ENCODE measurements at places on chromosomes 4 and X. TPM values are rescaled to one million over a fixed set of nuclear protein-coding genes. Genes with fewer than 3 reads are reported as not detected.

Gene AMBN
- total RNA-seq, result not detected

Gene MAGEE2
- not detected for total RNA-seq

Gene P2RY10
- 80.5 TPM for total RNA-seq

Gene SPRY1
- total RNA-seq, result 4.1 TPM

Gene CRMP1
- not detected for total RNA-seq

Gene SPP1
- not detected for total RNA-seq

Gene FHDC1
- total RNA-seq, result 0.12 TPM

Gene ZCCHC18
- total RNA-seq, result 2.2 TPM

Gene TCEAL8
- total RNA-seq, result 14.6 TPM

Gene RPL10
- total RNA-seq, result 5,534 TPM

Gene DKK2
- total RNA-seq, result not detected

Gene STK26
- 20.7 TPM for total RNA-seq

- H3K36me3 ChIP-seq, result peaks cover 1% of the 10 kb centered on the region
- no peak for DNase-seq
- no peaks in the 10 kb centered on the region for H3K27me3 ChIP-seq
- H3K27ac ChIP-seq, result no peak overlapping the region
- no peaks in the 10 kb centered on the region for H3K4me1 ChIP-seq
- H3K4me3 ChIP-seq, result no peak overlapping the region
Observed at GRCh38 chr4:122903766-122904288, 18.6 kb downstream of the NUDT6 start.

- peaks cover 9% of the 10 kb centered on the region for H3K4me1 ChIP-seq
- H3K27me3 ChIP-seq, result peaks cover 3% of the 10 kb centered on the region
- no peaks in the 10 kb centered on the region for H3K36me3 ChIP-seq
- no peak overlapping the region for H3K4me3 ChIP-seq
- DNase-seq, result no peak
Observed at GRCh38 chr4:139798456-139798855, 132.8 kb downstream of the MGST2 start.

GRCh38 chr4:122830426-122831095, 3.9 kb downstream of the FGF2 start:
- H3K36me3 ChIP-seq, result no peaks in the 10 kb centered on the region
- peaks cover 59% of the 10 kb centered on the region for H3K27me3 ChIP-seq
- H3K27ac ChIP-seq, result no peak overlapping the region
- no peak for DNase-seq

DNA sequence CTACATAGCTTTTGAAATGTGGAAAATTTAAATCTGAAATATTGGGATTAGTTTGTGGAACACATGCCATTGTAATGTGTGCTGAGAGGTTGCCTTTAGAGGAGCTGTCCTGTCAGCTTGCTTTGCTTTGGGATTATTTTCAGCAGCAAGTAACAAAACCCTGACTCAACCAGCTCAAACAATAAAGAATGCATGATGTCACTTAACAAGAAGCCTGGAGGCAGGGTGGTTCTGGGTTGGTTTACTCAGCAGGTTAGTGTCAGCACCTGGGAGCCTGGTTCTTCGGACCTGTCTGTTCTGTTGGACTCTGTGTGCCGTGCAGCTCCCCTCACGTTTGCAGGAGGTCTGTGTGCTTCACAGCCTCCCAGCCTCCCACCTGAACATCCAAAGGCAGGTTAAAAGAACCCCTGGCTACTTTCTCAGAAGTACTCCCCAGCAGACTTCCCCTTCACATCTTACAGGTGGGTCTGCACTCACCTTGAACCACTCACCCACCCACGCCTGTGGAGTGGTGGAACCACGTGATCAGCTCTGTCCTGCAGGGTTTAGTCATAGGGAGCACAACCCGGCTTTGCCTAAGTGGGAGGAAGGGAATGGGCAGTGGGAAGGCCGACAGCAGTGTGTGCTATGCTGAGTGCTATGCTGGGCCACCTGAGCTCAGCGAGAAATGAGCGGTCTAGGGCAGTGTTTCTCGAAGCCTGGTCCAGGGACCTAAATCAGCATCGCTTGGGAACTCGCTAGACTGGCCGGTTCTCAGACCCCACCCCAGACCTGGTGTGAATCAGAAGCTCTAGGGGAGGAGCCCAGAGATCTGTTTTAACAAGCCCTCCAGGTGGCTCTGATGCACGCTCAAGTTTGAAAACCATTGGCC, 20.4 kb downstream of the TMEM131L start:
- DNase-seq, result no peak
- H3K4me3 ChIP-seq, result peak overlapping the region; percentile 78
- peaks cover 52% of the 10 kb centered on the region for H3K36me3 ChIP-seq
- peak overlapping the region; percentile 92 for H3K27ac ChIP-seq
- H3K27me3 ChIP-seq, result no peaks in the 10 kb centered on the region
- peaks cover 87% of the 10 kb centered on the region for H3K4me1 ChIP-seq

- DNase-seq, result no peak
- H3K27me3 ChIP-seq, result no peaks in the 10 kb centered on the region
- no peaks in the 10 kb centered on the region for H3K36me3 ChIP-seq
- H3K27ac ChIP-seq, result no peak overlapping the region
- no peak overlapping the region for H3K4me3 ChIP-seq
- H3K4me1 ChIP-seq, result no peaks in the 10 kb centered on the region
Observed at GRCh38 chrX:115410731-115411428, 121.4 kb downstream of the LUZP4 start.

GRCh38 chr4:181998398-181999295, 244.6 kb upstream of the TENM3 start:
- H3K27me3 ChIP-seq, result no peaks in the 10 kb centered on the region
- no peak for DNase-seq
- H3K4me1 ChIP-seq, result no peaks in the 10 kb centered on the region
- no peaks in the 10 kb centered on the region for H3K36me3 ChIP-seq
- H3K27ac ChIP-seq, result no peak overlapping the region

GRCh38 chr4:11028334-11028733, 343.8 kb upstream of the CLNK start:
- H3K4me1 ChIP-seq, result peaks cover 6% of the 10 kb centered on the region
- no peak overlapping the region for H3K4me3 ChIP-seq
- H3K27ac ChIP-seq, result no peak overlapping the region
- H3K27me3 ChIP-seq, result no peaks in the 10 kb centered on the region
- H3K36me3 ChIP-seq, result peaks cover 4% of the 10 kb centered on the region

GRCh38 chr4:10115797-10116568, 616 bp downstream of the WDR1 start:
- H3K4me3 ChIP-seq, result peak overlapping the region; percentile 91
- H3K27me3 ChIP-seq, result no peaks in the 10 kb centered on the region
- peak overlapping the region; percentile 89 for H3K27ac ChIP-seq
- peaks cover 52% of the 10 kb centered on the region for H3K36me3 ChIP-seq
- peak; percentile 63 for DNase-seq

GRCh38 chr4:145808021-145808650, 128.2 kb downstream of the C4orf51 start:
- peaks cover 52% of the 10 kb centered on the region for H3K36me3 ChIP-seq
- H3K4me1 ChIP-seq, result peaks cover 11% of the 10 kb centered on the region
- peak overlapping the region; percentile 57 for H3K27ac ChIP-seq
- H3K27me3 ChIP-seq, result no peaks in the 10 kb centered on the region
- H3K4me3 ChIP-seq, result peak overlapping the region; percentile 48

GRCh38 chrX:65528705-65529340, 5.8 kb downstream of the LAS1L start:
- DNase-seq, result peak; percentile 29
- no peak overlapping the region for H3K27ac ChIP-seq
- no peaks in the 10 kb centered on the region for H3K27me3 ChIP-seq
- peaks cover 50% of the 10 kb centered on the region for H3K36me3 ChIP-seq
- H3K4me3 ChIP-seq, result no peak overlapping the region

- H3K4me3 ChIP-seq, result no peak overlapping the region
- H3K27me3 ChIP-seq, result peaks cover 6% of the 10 kb centered on the region
- DNase-seq, result no peak
- no peak overlapping the region for H3K27ac ChIP-seq
- no peaks in the 10 kb centered on the region for H3K4me1 ChIP-seq
Observed at GRCh38 chrX:72002875-72003274, 92.2 kb downstream of the NHSL2 start.

- peaks cover 8% of the 10 kb centered on the region for H3K27me3 ChIP-seq
- peaks cover 5% of the 10 kb centered on the region for H3K4me1 ChIP-seq
- H3K27ac ChIP-seq, result no peak overlapping the region
- no peak for DNase-seq
- no peaks in the 10 kb centered on the region for H3K36me3 ChIP-seq
Observed at GRCh38 chrX:39898147-39898546, 199.6 kb downstream of the BCOR start.

GRCh38 chrX:12648995-12649394, 142.2 kb upstream of the PRPS2 start:
- no peaks in the 10 kb centered on the region for H3K36me3 ChIP-seq
- no peak for DNase-seq
- H3K4me1 ChIP-seq, result no peaks in the 10 kb centered on the region
- H3K27ac ChIP-seq, result no peak overlapping the region

GRCh38 chr4:149161247-149161646, 654.4 kb downstream of the IQCM start:
- H3K4me3 ChIP-seq, result no peak overlapping the region
- H3K36me3 ChIP-seq, result no peaks in the 10 kb centered on the region
- H3K27me3 ChIP-seq, result no peaks in the 10 kb centered on the region
- DNase-seq, result no peak
- no peak overlapping the region for H3K27ac ChIP-seq
- H3K4me1 ChIP-seq, result no peaks in the 10 kb centered on the region

- peak overlapping the region; percentile 21 for H3K4me3 ChIP-seq
- H3K27ac ChIP-seq, result peak overlapping the region; percentile 75
- no peak for DNase-seq
- peaks cover 14% of the 10 kb centered on the region for H3K4me1 ChIP-seq
- peaks cover 16% of the 10 kb centered on the region for H3K36me3 ChIP-seq
- H3K27me3 ChIP-seq, result no peaks in the 10 kb centered on the region
Observed at GRCh38 chrX:38287674-38288073, 39.6 kb downstream of the RPGR start.

DNA sequence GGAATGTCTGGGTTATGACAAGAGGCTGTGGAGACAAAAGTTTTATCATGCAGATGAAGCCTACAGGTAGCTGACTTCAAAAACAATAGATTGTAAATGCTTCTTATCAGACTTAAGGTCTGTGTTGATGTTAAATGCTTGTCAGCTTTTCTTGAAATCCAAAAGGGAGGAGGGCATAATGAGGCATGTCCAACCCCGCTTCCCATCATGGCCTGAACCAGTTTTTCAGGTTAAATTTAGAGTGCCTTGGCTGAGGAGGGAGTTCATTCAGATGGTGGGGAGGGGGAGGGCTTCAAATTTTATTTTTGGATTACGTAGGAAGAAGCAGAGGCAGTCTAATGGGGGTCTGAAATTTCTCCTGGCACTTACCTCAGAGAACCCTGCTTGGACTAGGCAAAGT, 207.7 kb upstream of the HDX start:
- DNase-seq, result no peak
- H3K36me3 ChIP-seq, result no peaks in the 10 kb centered on the region
- no peak overlapping the region for H3K27ac ChIP-seq
- no peak overlapping the region for H3K4me3 ChIP-seq

- H3K36me3 ChIP-seq, result peaks cover 7% of the 10 kb centered on the region
- H3K4me3 ChIP-seq, result no peak overlapping the region
- H3K27ac ChIP-seq, result no peak overlapping the region
- no peaks in the 10 kb centered on the region for H3K27me3 ChIP-seq
- peak; percentile 12 for DNase-seq
Observed at GRCh38 chr4:1205586-1206298, 33.4 kb upstream of the SPON2 start.

GRCh38 chrX:48761674-48762471, at the start of gene GLOD5:
Gene GLOD5 (plus strand): TSS chrX:48761747. CDS start chrX:48761791, 44 bp downstream.
- H3K27me3 ChIP-seq, result peaks cover 2% of the 10 kb centered on the region
- no peak within 1 kb of the TSS for H3K4me3 ChIP-seq
- H3K4me1 ChIP-seq, result no peaks in the 10 kb centered on the region
- no peak within 1 kb of the TSS for H3K27ac ChIP-seq
- no peak for DNase-seq
- no peaks in the 10 kb centered on the region for H3K36me3 ChIP-seq

DNA sequence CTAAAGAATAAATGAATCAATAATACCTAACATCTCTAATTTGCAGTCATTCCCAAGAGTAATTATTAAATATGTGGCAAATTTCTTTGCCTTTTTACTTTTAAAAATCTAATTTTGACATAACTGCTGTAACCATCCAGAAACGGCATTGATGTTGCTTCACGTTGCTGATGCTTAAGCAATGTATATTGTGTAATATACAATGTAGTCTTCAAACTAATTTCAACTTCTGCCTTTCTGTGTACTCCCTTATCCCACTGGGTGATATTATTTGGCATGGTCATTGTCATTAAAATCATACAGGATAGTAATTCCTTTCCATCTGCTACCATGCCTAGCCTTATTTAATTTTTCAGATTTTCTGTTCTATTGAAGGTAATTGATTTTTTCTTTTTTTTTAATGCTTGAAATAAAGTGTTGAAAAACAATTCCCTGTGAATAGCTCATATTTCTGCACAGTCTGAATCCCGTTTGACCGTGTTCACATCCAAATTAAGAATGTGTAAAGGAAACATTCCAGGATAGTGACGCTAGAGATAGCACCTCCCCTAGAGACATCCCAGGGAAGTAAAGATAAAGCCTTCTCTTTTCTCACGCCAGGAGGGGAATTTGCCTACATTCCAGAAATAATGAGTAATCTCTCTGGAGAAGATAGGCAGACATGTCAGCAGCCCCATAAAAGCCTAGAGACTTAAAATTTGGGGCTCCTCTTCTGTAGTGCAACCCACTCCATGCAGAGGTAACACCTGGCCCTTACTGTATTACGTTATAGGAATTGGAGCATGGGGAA, 8.6 kb downstream of the FAM200B start:
- no peak overlapping the region for H3K4me3 ChIP-seq
- no peak overlapping the region for H3K27ac ChIP-seq
- no peaks in the 10 kb centered on the region for H3K27me3 ChIP-seq
- H3K4me1 ChIP-seq, result peaks cover under 1% of the 10 kb centered on the region
- peaks cover 28% of the 10 kb centered on the region for H3K36me3 ChIP-seq
- no peak for DNase-seq

- H3K36me3 ChIP-seq, result no peaks in the 10 kb centered on the region
- H3K27me3 ChIP-seq, result no peaks in the 10 kb centered on the region
- H3K4me1 ChIP-seq, result no peaks in the 10 kb centered on the region
- no peak overlapping the region for H3K4me3 ChIP-seq
- no peak for DNase-seq
Observed at GRCh38 chr4:87855559-87855958, 22.8 kb downstream of the MEPE start.

DNA sequence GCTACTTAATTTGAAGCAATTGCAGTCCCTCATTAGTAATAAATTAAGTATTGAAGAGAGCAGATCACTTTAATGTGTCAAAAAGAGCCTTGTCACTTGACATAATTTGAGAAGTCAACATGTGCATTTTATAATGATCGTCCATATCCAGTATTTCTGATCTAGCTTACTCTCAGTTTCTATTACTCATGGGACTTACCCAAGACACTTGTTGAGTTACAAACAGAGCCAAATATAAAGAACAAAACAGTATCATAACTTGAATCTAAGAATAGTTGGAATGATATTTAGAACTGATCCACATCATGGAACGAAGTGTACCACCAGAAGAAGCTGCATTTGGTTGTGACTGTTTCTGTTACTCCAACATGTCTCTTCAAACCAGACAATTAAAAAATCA, 54.7 kb downstream of the SLITRK4 start:
- H3K36me3 ChIP-seq, result no peaks in the 10 kb centered on the region
- no peak overlapping the region for H3K27ac ChIP-seq
- H3K4me1 ChIP-seq, result no peaks in the 10 kb centered on the region
- DNase-seq, result no peak

Measured in activated B cell treated with CpG ODN at 0.5 μM for 24 hours (primary cell).